H4 (cell line): ENCODE measurements at places on chromosomes 4 and X. TPM values are rescaled to one million over a fixed set of nuclear protein-coding genes. Genes with fewer than 3 reads are reported as not detected.

DNA sequence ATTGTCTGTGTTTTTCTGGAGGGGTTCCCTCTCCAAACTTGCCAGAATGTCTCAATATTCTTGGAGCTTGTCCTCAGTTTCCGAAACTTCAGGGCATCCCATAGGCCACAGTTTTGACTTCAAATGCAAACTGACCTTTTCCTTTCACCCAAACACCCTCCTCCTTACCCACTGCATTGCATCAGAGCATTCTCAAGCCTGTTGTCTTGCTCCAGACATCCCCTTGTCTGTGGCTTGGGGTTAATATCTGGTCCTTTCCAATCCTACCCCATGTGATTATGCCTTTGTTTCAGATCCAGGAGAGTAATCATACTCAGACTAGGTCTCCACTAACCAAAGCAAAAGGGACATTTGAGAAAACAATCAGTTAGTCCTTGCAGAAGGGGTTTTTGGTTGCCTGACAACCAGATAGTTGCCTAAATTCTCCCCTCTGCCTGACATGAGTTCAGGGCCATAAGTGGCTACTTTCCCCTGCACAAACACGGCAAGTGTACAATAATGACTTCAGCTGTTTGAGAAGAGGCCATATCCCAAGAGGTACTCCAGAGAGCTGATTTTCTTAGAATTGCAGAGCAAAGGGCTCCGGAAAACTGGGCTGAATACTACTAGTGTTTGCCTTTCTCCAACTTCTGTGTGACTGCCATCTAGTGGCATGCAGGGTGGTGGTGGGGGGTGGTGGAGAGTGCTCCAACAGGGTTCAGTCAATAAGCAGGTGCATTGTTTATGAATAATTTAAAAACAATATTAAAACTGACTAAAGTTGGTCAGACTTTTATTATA, 130.2 kb downstream of the CHRDL1 start:
- DNase-seq: peak; percentile 9

DNA sequence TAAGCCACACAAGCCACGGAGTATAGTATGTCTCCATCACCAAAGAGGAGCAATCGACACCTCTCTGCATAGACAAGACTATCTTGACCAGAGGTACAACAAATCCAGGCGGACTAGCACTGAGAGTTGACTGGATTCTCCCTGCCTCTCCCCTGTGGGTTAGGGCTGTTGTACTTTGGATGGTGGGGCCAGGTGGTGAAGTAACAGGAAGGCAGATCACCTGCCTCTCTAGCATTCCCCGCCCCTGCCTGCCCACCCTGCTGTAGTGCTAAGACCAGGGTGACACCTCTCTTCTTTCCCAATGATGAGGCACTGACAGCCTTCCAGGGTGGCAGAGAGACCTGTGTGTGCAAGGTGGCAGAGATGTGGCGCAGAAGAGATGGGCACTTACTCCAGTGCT, 47.5 kb upstream of the TRIM2 start:
- no peak for DNase-seq

DNA sequence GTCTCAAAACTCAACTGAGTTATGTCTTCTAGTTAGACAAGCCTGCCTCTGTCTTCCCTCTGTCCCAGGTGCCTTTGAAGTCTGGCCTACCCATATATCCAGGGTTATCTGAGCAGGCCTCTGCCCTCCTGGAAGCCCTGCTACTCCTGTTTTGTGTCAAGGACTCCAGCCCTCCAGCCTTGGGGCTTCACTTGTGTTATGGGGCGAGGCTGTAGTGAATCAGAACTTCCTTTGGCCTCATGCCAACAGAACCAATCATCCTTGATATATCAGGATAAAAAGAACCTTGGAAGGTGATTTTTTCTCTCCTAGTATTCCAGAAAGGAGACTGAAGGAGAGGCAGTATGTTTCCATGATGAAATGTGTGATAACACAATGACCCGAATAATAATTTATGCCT, 8.9 kb upstream of the ADGRG4 start:
- DNase-seq: no peak

GRCh38 chr4:113276464-113277170, 227.2 kb downstream of the ANK2 start:
- no peak for DNase-seq

DNA sequence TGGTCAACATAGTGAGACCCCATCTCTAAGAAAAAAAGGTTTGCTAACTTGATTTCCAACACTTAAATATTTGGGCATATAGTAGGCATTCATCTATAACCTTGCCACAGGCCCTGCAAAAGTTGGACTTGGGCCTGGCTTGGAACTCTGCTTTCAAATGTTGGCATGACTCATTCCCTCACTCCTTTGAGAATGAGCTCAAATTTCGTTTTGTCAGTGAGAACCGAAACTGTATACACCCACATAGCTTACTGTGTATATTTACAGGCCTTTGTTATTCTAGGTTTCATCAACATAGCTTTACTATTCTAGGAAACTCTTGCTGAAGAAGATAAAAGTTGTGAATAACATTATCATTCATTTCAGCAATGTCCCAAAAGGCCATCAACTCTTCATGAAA, 88.7 kb upstream of the ELOVL6 start:
- peak; percentile 94 for DNase-seq

GRCh38 chrX:136203438-136203837, 47.8 kb downstream of the MAP7D3 start:
- no peak for DNase-seq

DNA sequence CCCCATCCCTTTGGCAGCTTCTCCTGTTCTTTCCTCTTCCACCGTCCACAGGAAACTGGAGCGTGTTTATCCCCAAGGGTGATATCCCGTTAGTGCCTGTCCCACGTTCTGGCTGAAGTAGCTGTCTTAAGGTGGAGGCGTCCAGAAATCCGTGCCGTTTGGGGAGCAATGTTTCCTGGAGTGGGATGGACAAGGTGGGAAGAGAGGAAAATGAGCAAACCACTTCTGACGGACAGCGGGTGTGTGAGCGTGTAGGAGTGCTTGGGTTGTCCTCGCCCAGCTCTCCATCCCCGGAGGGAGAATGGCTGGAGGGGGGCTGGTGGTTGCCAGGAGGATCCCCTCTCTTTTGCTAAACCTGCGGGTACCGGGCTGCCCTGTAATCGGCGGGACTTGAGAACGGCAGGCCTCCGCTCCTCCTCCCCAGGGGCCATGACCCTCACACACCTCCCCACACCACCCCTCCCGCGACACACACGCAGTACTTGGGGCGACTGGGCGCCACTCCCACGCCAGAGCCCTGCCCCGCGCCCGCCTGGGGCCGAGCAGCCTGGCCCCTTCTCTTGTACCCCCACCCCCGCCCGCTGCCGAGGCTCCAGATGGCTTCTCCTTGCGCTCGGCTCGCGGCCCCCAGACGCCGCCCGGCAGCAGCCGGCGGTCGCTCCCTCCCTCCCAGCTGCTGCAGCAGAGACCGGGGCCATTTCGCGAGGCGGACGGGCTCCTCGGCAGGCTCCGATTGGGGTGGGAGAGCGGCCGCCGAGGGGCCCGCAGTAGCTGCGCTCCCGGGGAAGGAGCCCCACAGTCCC, 13.9 kb upstream of the PRDM8 start:
- DNase-seq: no peak

DNA sequence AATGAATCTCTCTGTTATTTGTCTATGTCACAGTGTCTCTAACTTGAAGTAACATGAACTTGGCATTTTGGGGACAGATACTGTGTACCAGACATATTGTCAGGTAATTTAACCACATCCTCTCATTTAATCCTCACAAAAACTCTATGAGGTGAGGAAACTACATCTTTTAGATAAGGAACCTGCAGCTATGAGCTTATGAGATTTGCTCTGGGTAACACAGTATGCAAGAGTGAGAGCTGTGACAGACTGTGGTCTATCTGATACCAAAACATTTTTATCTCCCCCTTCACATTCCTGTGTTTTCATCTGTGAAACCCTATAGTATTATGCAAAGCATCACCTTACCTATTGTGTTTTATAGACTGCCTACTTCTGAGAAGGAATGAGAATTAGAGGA, 58.4 kb upstream of the HS3ST1 start:
- no peak for DNase-seq

- no peak for DNase-seq
These were observed 66.0 kb downstream of the TRMT44 start for GRCh38 chr4:8506373-8507195.

DNA sequence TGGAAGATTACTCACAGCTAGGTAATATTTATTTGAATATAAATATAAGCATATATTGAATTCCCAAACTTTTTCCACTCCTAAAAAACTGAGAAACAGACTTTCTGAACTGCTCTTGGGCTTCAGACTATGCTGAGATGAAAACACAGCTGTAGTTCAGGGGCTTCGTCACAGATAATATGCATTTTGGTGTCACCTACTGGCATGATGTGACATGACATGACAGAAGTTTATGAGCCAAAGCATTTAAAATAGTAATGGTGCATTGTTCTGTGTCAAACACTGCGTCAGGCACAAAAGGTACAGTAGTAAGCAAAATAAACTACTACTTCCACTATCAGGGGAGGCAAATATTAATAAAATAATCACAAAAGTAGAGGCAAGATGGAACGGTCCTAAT, 171.3 kb downstream of the BTC start:
- peak; percentile 65 for DNase-seq

GRCh38 chr4:118282692-118283091, 70.1 kb downstream of the PRSS12 start:
- DNase-seq: peak; percentile 34

- no peak for DNase-seq
These were observed 231.3 kb upstream of the STK26 start for GRCh38 chrX:131791608-131792355.

- DNase-seq: no peak
These were observed 437.7 kb upstream of the FRG1 start for GRCh38 chr4:189502841-189503435.

The RTL5 gene
- 0.48 and 0.90 TPM in 2 replicates for total RNA-seq

The RHOXF1 gene
- not detected in 2 replicates for total RNA-seq

The BLTP1 gene
- 14.4 and 14.6 TPM in 2 replicates for total RNA-seq

The CLDN22 gene
- total RNA-seq: not detected in 2 replicates

The BGN gene
- total RNA-seq: not detected in 2 replicates

The PLP1 gene
- 0.02 TPM in 1 of 2 replicates, not detected in the other for total RNA-seq
